ENCODE measurements at places on chromosomes 7 and 10.

DNA sequence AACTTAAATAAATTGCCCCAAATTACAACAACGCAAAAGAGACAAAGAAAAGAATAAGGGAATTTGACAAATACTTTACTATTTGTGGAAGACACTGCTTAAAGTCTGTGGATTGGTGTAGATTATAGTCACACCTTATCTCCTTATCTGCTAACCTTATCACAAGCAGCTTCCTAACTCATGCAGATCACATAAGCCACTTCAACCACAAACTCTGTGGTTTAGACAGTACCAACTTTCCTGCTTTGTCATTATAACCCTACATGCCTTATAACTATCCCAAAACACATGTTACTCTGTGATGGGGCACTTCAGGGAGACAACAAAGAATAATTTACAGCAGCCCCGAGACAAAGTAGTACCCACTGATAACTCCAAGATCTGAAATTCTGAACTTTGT, 41.5 kb upstream of the PPP3CB start:
- peak; percentile 23 for DNase-seq

GRCh38 chr10:72013202-72013945, 49.2 kb downstream of the CHST3 start:
- no peak for DNase-seq

- DNase-seq: no peak
Measured at GRCh38 chr10:130687566-130687965, 551.4 kb downstream of the GLRX3 start.

GRCh38 chr7:121214657-121215056, 114.1 kb upstream of the WNT16 start:
- DNase-seq: no peak

DNA sequence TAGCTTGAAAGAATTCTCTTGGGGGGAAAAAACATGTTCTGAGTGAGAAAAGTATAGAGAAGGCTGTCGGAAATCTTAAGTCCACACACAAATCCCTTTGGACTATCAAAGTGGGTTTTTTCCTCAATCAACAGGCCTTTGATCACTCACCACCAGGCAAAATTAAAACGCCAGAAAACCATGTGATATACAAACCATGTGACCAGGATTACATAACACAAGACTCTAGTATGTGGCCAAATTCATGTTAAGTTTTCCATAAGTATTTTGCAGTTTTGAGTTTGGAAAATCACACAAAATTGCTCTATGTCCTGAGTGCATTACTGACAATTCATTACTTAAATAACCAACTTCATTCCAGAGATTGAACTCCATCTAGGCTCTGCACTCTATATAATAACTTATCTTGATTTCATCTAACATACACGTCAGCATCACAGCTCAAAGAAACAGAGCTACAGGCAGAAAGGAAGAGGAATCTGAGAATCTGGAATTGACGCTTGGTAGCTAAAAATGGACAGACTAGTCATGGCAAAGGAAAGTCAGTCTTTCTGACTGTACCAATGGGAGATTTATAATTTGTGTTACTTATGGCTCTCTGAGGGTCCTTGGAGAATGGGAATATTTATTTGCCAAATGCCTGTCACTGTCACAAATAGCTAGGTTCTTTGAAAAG, 383.5 kb downstream of the SFMBT2 start:
- no peak for DNase-seq

DNA sequence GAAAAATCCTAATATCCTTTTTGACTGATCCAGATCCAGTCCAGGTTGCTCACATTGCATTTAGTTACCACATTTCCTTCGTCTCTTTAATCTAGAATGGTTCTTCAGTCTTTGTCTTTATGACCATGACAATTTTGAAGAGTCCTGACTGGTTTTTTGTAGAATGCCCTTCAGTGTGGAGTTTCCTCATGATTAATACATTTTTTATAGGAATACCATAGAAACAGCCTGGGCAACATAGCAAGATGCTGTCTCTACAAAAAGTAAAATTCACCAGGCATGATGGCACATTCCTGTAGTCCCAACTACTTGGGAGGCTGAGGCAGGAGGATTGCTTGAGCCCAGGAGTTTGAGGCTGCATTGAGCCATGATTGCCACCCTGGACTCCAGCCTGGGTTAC, 285.0 kb upstream of the KAT6B start:
- DNase-seq: no peak

- DNase-seq: no peak
Measured at GRCh38 chr7:44225566-44226395, 25.0 kb downstream of the YKT6 start.

- peak; percentile 81 for DNase-seq
Measured at GRCh38 chr10:6065835-6066234, 3.7 kb upstream of the IL2RA start.

DNA sequence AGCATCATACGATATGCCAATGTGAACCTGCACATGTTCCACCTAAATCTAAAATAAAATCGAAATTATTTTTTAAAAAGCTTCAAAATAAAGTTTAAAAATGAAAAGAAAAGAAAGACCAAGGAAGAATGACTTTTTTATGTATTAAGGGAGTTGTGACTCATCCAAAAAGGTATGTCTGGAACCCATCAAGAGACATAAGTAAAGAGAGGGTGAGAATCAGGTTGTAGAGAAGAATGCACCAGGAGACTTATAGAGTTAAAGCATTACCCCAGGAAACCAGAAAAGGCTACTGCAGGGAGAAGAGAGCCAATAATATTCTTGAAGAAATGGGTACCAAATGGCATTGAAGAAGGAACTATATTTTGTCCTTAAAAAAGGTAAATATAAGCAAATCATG, 69.8 kb downstream of the CTTNBP2 start:
- DNase-seq: no peak

GRCh38 chr10:114349522-114350215, 54.6 kb downstream of the AFAP1L2 start:
- no peak for DNase-seq

- peak; percentile 78 for DNase-seq
Measured at GRCh38 chr7:13111230-13111629, 423.8 kb downstream of the ARL4A start.

DNA sequence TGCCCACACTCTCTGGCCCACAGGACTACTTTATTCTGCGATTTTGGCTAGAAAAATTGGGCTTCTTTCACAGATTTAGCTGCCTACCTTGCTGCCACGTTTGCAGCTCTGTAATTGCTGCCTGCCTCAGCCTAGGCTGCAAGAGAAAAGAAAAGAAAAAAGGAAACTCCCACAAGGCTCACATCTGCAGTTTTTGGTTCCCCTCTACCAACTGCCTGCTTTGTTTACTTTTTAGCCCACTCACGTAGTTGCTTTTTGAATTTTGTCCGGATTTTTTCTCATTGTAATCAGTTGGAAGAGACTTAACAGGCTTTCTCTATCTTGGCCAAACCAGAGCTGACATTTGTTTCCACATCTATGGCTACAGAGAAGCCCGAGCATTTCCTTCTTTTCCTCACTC, 24.3 kb downstream of the SUN3 start:
- no peak for DNase-seq

GRCh38 chr7:34453150-34453549, 204.9 kb upstream of the NPSR1 start:
- DNase-seq: no peak

- peak; percentile 8 for DNase-seq
Measured at GRCh38 chr10:94108200-94108599, 114.5 kb downstream of the PLCE1 start.

DNA sequence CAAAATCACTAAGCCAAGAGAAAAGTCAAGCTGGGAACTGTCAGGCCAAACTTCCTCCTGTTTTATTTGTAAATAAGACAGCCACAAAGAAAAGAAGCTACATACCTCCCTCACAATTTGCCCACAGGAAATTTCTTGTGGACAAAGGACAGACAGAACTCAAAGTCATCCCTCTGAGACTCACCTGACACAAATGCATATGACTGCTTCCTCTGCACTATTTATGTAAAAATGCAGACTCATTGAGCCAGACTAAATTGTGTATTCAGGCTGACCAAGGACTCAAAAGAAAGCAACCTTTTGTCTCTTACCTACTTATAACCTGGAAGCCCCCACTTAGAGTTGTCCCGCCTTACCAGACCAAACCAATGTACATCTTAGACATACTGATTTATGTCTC, 11.8 kb downstream of the TOMM7 start:
- no peak for DNase-seq

DNA sequence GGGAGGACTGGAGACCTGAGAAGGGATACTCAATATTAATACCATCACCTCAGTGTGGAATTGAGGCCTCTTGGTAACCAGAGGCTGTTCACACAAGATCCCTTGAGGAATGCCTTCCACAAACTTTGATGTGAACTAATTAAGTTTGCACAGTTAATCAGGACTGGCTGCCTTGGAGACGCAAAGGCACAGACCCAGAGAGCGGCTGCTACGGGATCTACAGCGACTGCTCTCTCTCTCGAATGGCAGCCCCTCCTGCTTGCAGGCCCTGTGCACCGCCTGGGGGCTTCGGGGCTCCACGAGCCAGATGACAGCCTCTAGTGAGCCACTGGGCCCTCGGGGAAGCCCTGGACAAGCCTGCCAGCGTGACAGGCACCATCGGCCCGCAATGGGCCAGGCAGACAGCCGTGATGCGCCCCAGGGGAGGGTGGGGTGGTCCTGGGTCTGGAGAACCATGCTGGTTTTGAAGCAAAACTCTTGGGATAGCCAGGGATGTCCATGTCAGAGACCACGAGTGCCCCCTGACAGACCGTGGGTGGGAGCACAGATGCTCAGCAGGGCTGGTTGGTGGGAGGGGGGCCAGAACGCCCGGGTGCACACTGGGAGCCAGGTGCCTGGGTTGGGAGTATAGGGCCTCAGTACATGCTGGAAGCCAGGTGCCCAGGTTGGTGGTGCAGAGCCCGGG, 195.6 kb downstream of the ELFN1 start:
- no peak for DNase-seq

DNA sequence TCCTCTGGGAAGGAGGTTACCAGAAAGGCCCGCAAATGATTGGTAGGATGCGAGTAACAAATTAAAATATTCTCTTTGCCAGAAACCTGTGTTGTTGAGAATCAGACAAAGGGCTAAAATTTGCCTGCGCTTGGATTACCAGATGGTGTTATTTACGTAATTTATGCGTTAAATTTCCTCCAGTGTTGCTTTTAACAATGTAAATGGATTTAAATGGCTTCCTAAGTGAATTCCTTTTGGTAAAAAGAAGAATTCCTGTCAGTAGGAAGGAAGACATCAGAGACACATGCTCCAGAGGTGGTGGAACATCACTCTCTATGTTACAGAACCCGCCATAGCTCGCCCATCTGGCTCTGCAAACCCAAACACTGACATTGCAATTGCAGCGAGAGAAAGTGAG, 520.6 kb downstream of the GALNT17 start:
- DNase-seq: no peak

DNA sequence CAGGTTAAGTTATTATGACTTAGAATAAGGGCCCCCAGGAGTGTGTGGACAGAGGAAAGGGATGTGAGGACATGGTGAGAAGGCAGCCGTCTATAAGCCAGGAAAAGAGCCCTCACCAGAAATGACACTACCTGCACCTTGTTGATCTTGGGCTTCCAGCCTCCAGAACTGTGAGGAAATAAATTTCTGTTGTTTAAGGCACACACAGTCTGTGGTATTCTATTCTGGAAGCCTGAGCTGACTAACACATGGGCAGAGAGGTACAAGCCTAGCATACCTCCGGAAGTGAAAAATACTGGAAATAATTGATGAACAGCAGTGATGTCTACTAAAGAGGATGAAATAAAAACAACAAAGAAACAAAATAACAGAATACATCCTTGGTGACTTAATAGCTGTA, 46.1 kb upstream of the GRB10 start:
- DNase-seq: no peak

DNA sequence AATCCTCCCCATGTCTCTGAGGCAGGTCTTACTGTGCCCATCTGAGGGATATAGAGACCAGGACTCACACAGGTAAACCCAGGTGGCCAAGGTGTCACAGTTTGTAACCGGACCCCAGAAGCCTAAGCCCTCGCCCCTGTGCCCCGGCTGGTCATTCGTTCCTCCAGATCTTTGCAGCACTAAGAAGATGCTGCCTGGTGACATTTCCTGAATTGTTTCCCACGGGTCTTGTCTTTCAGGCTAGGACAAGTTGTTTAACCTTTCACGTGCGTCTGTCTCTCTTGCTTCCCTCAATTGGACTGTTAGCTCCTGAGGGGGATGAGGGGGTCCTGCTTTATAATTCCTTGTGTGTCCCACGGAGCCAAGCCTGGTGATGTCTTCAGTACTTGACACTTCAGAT, 158.0 kb downstream of the KCNMA1 start:
- DNase-seq: no peak

DNA sequence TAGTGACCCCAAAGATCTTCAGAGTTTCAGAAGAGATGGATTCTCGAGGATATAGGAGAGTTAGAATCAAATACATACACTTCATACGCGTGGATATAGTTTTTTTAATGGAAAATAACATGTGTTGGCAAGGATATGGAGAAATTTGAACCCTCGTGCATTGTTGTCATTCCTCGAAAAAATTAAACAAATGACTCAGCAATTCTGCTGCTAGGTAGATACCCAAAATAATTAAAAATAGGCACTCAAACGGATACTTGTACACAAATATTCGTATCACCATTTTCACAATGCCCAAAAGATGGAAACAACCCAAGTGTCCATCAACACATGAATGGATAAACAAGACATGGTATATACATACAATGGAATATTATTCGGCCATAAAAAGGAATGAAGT, 5.6 kb upstream of the NT5C2 start:
- DNase-seq: no peak

DNA sequence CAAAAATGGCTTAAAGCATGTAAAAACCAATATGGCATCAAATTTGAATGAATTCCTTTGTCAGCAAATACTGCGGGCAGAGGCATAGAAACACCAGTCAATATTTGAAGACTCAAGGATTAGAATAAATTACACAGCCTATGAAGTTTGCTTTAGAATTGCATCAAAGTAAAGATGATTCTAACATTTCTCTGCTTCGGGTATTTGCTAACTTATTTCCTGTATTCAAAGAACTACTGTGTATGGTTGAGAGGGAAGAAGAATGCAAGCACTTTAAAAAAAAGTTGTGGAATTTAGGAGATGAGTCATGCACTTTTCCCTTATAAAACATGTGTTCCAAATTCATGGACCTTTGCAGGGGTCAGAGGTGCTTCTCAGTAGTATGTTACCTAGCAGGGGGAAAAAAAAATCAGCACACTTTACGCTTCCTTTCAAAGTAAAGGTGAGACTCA, 90.1 kb downstream of the PIP4K2A start:
- no peak for DNase-seq

GRCh38 chr10:101031796-101032636, 982 bp downstream of the SFXN3 start:
- DNase-seq: peak; percentile 75

GRCh38 chr10:132377326-132377725, 19.7 kb upstream of the PWWP2B start:
- DNase-seq: no peak

DNA sequence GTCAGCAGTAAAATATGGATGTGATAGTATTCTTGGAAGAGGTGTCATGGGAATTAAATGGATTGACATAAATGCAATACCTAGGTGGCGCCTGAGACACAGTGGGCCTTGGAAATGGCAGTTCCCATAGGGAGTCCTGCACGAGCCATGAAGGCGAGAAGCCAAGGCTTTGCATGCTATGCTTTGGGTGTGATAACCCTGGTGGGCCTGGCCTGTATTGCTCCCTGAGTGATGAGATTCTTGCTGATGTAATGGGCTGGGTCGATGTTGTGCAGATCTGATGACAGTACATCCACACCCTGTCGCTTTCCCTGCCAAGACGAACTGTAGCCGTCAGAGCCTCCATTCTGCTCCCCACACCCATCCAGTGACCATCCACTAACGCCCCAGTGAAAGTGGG, 46.4 kb downstream of the CREB5 start:
- DNase-seq: no peak

- peak; percentile 14 for DNase-seq
Measured at GRCh38 chr10:84012831-84013458, 126.4 kb upstream of the GHITM start.
